Activated gamma-delta T cell (primary cell): ENCODE measurements at places on chromosomes 7 and 10.

DNA sequence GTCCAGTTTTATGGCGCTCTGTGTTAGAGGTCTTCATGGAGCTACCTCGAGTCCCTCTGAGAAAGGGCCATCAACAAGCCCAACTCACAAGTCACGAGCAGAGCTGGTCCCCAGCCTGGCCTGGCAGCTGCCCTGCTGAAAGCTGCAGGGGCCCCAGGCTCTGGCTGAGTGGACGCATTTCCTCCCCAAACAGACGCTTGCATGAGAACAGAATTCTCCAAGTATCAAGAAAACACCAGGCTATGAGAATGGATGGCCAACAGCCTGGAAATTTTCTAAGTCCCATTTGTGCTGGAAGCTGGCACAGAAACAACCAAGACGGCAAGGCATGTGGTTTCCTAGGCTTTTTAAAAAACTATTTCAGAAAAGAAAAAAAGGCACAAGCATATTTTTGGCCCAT, 114.8 kb downstream of the FAM53B start:
- DNase-seq = no peak

GRCh38 chr7:158396982-158397862, 190.4 kb downstream of the PTPRN2 start:
- no peak for DNase-seq

- no peak for DNase-seq
Measured at GRCh38 chr7:35998481-35998880, 154.6 kb upstream of the EEPD1 start.

GRCh38 chr10:61795551-61795950, 105.9 kb upstream of the ARID5B start:
- no peak for DNase-seq

GRCh38 chr10:117900280-117900679, 146.5 kb downstream of the RAB11FIP2 start:
- DNase-seq = no peak

DNA sequence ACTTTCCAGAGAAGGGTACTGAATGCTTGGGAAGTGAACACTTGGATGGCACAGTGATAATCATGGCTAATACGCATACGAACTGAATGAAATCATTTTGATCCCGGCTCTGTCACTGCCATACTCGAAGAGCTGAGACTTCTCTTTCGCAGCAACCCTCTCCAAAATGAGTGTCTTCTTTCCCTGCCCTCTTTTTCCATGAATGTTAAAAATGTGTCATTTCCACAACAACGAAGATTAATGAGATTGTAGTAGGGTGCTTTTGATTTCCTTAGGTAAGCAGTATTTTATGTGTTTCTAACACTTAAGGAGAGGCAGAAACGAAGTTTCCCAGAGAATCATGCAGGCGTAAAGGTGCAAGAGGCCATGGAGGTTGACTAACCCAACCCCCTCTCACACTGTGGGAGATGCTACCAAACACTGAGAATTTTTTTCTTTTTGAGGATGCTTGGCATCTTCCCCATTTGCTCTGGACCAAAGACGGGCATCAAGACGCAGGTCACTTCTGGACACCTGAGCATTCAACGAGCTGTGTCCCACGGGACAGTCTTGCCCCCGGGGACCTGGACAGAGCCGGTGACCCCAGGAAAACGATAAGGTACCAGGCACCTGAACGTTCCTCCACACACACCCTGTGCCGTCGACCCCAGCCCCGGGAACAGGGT, 823 bp downstream of the COPG2 start:
- no peak for DNase-seq

DNA sequence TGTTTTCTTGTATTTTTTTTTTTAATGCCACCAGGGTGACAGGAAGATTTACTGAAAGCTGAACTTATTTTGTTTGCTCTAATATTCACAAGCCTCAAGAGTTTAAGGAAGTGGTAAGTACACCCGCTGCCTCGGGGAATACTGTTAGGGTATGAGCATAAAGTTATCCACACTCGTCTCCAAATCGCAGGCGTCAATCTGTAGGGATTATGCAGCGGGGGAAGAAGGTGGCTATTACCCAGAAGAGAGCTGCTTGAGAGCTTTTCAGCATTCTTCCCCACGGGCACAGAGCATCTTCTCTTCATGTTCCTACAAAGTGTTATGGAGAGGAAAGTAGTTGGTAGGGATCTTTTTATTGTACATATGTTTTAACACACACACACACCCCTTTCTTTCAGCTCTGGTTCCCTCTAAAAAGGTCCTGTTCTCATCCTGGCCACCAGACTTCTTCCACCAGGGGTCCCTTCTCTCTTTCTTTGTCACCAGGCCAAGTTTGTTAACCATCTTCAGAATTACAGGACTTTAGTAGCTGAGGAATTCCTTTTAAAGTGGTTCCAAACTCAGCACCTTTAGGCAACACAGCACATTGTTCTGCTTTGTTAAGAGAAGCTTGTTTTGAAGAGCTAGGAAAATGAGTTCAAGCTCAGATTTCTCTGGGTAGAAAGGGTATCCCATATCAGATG, 411.6 kb upstream of the GALNT17 start:
- no peak for DNase-seq
